COLO829 (cell line): ENCODE measurements at places on chromosomes 2 and 18.

DNA sequence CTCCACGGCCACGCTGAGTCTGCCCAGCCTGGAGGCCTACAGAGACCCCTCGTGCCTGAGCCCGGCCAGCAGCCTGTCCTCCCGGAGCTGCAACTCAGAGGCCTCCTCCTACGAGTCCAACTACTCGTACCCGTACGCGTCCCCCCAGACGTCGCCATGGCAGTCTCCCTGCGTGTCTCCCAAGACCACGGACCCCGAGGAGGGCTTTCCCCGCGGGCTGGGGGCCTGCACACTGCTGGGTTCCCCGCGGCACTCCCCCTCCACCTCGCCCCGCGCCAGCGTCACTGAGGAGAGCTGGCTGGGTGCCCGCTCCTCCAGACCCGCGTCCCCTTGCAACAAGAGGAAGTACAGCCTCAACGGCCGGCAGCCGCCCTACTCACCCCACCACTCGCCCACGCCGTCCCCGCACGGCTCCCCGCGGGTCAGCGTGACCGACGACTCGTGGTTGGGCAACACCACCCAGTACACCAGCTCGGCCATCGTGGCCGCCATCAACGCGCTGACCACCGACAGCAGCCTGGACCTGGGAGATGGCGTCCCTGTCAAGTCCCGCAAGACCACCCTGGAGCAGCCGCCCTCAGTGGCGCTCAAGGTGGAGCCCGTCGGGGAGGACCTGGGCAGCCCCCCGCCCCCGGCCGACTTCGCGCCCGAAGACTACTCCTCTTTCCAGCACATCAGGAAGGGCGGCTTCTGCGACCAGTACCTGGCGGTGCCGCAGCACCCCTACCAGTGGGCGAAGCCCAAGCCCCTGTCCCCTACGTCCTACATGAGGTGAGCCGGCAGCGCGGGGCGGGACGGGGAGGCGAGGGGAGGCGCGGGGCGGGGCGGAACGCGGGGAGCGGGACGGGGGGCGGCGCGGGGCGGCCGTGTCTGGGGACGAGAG is 15.2 kb downstream of the NFATC1 start:
- no peak for DNase-seq

DNA sequence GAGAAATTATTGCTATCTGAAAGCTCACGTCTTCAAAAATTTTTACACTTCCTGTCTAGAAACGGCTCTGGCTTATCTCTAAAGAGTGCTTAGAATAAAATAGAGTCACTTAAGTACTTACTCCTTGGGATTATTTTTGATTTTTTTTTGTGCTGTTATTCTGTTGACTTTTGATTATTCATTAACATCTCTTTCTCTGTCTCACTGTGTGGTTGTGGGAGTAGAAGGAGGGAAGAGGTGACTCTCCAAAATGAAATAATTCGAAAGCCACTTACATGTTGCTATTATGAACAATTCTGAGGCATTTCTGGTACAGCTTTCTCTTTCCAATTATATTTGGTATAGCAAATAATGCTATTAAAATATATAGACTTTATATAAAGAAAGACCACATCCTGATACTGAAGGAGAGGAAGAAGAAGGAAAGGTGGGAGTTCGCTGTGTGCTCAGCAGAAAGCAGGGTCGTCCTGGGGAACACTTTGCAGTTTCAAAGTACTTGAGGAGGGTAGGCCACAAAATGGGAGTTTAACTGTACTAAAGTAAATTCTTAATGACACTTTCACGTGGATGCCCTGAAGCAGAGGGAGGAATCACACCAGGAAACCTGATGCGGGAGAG is 9.6 kb upstream of the MMADHC start:
- DNase-seq = no peak

GRCh38 chr18:10752382-10752781 is 226.6 kb downstream of the NAPG start:
- DNase-seq = no peak

GRCh38 chr18:13409026-13409425 is 190.5 kb downstream of the LDLRAD4 start:
- no peak for DNase-seq

GRCh38 chr2:230849633-230850357 is 14.9 kb upstream of the ITM2C start:
- peak; percentile 46 for DNase-seq
